Stimulated activated CD4-positive, alpha-beta T cell treated with anti-CD3 and anti-CD28 coated beads, Interleukin-1b, Interleukin-23, amount 100 ng/mL, for 1 hour (primary cell): ENCODE measurements at places on chromosomes 2 and 18.

DNA sequence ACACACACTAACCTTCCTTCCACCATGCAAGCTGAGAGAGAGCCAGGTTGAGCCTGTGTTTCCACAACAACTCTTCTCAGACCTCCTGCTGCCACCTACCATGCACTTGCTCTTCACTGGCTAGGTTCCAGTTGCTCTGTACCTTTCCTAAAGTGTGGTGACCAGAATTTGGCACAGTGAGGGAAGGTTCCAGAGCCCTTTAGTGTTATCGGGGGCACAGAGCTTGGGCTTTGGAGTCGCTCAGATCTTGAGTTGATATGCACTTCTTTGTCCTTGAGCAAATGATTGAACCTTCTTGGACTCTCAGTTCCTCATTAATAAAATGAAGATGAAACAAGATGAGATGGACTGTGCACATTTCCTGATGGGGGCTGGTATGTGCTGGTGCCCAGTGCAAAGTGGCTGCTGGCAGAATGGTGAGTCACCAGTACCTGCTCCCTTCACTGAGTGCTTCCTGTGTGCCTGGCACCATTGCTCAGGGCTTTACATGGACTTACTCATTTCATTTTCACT, 47.1 kb downstream of the NEDD4L start:
- no peak for DNase-seq

GRCh38 chr18:65435534-65435933, 315.3 kb upstream of the CDH7 start:
- no peak for DNase-seq

GRCh38 chr2:189474526-189474925, 33.3 kb downstream of the WDR75 start:
- no peak for DNase-seq

- DNase-seq, result no peak
These were observed 1.0 kb upstream of the CUL3 start for GRCh38 chr2:224586127-224586695.

GRCh38 chr18:65409261-65409660, 341.6 kb upstream of the CDH7 start:
- DNase-seq, result no peak

DNA sequence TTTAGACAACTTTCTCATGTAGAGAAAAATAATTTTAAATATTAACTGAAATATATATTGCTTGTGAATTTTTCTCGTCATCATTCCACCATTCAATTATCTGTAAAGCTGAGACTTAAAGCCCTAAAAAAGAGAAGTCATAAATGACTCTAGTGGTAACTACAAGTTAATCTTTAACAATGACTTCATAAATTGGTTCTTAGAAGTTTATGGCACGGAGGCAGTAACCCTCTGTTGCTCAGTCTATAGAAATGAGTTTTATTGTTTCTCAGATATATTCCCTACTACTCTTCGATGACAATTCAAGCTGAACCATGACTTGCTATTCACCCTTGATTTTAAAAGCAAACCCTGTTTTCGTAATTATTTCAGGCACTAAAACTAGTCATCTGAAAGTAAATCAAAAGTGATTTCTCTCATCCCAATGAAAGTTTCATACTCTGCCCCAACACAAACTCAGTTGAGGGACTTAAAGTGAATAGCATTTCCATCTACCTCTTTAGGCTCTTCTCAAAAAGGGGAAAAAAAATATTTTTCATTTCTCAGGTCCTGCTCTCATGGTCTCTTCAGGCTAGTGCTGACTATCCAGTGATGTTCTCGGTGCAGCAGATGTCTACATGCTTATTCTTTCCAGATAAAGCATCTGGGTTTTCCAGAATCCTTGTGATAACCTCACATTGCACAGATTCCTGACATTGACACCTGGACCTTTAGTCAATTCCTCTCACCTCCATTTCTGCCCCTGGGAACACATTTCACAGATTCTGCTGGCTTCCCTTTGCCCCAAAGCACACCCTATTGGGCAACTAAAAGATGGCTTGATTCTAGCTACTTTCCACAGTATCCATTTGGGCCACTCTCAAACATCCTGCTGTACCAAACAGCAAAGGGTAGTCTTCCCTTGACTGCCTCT, 207.8 kb upstream of the LRATD1 start:
- no peak for DNase-seq

DNA sequence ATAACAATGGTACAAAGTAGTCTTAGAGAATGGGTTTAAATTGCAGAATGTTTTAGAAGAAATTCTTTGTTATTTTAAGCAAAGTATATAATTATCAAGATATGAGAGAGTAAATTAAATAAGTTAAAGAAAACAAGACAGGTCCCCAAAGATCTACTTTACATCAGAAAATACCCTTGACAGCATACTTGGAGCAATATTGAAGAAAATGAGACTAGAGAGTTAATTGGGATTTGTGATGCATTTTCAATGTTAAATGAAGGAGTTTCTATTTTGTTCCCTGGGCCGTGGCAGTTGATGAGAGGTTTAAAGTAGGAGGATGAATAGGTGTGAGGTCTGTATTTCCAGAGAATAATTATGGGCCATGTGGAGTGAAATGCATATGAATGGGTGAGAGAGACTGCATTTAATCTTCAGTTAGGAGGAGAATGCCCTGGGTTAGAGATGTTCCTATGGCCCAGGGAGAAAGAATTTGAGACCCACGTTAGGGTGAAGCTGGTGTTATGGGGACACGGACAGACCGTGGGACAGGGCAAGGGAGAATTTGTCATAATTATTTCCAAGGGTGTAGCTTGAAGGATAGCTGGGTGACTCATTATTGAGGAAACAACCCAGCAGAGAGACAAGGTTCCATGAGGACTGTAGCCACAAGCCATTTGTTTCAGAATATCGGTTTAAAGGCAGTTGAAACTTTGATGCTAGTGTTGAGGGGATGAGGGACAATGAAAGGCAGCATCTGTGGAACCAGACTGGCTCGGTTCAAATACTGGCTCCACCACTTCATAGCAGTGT, 22.7 kb downstream of the MGAT5 start:
- no peak for DNase-seq

GRCh38 chr2:46569061-46569560, 89.7 kb downstream of the TMEM247 start:
- no peak for DNase-seq

DNA sequence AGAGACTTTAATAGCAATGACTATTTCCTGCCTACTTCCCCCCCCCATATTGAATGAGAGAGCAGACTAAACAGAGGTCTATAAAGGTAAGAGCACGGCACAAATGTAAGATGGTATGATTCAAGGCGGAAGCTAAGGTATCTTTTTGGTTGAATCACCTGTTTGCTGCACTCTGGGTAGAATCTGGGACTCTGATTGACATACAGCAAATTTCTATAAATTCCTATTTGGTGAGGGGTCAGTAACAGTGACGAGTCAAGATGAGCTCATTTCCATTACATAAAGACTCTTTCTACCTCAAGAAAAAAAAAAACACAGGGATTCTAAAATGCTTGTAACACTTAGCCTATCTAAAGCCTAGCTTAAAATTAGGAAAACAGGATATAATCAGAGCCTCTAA, 297.3 kb downstream of the TNS1 start:
- DNase-seq, result no peak

GRCh38 chr2:9573013-9573720, 17.5 kb upstream of the ADAM17 start:
- DNase-seq, result no peak
